Activated T-helper 2 cell treated with anti-CD3 and anti-CD28 coated beads, Interferon-gamma antibody, Interleukin-2, Interleukin-4, amounts not matched to agents 10 μg/mL and 5 μg/mL and 100 μg/mL, durations not matched to agents 14 hours and 24 hours and 36 hours (primary cell): ENCODE measurements at places on chromosomes 5 and 9.

DNA sequence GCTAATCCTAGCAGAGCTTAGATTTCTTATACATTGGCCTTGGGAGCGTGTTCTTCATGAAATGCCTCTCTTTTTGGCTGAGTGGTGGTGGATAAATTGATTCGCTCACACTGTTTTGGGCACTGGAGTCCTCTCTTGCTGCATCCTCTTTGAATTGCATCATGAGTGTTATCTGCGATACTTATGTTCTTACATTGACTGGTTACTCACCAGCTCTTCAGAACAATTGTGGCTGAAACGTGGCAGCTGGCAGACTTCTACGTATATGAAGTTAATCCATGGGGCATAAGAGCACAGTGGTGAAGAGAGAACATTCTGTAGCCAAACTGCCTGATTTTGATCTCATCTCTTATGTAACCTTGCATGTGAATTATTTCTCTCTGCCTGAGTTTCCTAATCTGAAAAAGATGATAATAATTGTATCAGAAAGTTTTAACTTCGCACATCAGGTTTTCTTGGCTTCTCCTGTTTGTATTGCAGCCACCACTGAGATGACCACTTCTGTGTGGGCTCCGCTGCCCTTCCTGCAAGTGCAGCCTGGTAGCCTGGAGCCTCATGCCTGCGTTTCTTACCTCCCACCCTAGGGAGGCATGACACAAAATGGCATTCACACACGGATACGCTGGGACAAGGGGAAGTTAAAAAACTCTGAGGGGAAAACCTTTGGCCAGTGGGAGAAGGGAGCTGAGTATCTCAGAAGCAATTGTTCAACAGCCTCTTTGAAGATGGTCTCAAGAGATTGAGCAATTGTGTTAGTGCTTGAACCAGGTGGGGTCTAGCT is 295.2 kb downstream of the ARHGAP26 start:
- DNase-seq: no peak

DNA sequence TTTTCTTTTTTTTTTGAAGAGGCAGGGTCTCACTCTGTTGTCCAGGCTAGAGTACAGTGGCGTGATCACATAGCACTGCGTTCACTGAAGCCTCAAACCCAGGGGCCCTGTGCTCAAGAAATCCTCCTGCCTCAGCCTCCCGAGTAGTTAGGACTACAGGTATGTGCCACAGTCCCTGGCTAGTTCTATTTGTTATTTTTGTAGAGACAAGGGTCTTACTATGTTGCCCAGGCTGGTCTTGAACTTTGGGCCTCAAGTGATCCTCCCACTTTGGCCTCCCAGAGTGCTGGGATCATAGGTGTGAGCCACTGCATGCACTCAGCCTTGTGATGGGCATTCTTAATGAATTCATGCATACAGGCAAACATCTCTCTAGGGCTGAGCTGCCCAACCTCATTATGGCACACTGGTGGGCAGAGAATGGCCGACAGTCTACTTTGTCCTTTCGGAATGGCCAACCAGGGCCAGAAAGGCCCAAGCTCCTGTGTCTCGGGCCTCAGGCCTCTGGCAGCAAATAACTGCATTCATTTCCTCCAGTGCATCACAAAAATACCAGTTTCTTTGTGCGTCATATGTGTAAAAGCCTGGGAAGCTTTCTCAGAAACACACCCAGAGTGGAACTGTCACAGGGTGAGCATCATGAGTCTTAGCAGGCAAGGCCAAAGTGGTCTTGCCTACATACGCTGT is 27.2 kb downstream of the ANXA6 start:
- DNase-seq: no peak

- DNase-seq: no peak
Measured at GRCh38 chr5:152151113-152151512, 226.5 kb upstream of the GLRA1 start.

- DNase-seq: no peak
Measured at GRCh38 chr5:122401976-122402725, 90.1 kb downstream of the SNCAIP start.

DNA sequence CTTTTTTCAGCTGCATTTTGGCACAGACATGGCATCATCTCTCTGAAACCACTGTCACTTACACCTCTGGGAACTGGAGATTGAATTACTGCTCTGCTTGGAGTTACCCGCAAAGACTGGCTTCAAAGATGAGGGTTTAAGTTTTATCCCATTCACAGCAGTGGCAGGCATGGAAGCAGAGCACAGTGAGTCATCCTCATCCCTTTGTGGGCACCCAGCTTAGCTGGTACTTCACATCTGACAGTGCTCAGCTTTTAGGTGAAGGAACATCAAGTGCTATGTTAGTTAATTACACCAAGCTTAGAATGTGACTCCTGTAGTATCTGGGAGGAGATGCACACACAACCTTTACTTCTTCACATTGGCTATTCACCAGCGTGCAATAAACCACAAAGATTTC is 24.8 kb upstream of the ALDH1A1 start:
- DNase-seq: no peak

DNA sequence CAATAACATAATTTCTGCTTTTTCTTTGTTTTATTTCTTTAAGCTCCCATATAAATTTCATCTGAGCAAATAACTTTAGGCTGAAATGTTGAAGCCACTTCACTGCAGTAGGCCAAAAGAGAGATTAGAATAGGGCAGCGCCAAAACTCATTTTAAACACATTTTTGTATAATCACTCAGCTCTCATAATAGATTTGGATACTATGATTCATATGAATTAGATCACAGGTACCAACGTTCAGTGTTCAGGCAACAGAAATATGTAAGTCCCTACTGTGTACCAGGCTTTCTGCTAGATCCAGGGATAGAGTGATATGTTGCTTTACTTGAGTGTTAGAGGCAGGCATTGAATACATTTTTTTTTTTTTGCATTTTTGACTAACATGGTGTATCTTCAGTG is 370.5 kb downstream of the PTPRD start:
- DNase-seq: no peak

- no peak for DNase-seq
Measured at GRCh38 chr5:127112347-127112864, 39.1 kb upstream of the C5orf63 start.

- no peak for DNase-seq
Measured at GRCh38 chr5:11683666-11684065, 220.6 kb downstream of the CTNND2 start.

DNA sequence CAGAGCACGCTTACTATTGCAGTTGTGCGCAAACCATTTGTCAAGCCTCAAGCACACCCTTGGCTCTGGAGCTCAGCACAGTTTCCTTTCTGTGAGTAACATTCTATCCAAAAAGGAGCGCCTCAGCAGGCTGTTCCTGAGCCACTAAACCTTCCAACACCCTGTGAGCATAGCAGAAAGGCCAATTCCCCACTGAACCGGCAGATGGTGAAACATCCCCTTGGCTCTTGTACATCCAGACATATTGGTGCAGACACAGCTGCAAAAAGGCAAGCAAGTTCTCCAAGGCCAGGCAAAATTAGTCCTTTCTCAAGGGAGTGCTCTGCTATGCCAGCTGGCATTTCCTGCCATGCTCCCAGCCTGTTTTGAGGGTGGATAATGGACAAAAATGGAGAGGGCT is 44.1 kb upstream of the CEMIP2 start:
- no peak for DNase-seq

DNA sequence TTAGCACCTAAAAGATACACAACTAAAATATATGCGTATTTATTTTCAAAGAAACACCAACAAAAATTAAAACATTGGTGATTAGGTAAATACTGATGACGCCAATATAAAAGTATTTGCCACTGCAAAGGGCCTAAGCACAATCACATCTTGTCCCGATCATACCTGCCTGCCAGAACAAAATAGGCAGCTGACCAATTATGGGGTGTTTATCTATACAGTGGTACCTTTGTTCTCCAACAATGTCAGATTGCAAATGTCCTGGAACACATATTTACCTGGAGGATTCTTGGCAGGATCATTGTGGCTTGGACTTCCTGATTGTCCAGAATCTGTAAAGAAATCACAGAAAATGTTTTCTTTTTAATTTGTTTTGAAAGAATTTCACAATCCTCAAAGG is 134.5 kb downstream of the NFIB start:
- DNase-seq: no peak

GRCh38 chr5:132277256-132277655 is 16.9 kb upstream of the SLC22A4 start:
- no peak for DNase-seq

DNA sequence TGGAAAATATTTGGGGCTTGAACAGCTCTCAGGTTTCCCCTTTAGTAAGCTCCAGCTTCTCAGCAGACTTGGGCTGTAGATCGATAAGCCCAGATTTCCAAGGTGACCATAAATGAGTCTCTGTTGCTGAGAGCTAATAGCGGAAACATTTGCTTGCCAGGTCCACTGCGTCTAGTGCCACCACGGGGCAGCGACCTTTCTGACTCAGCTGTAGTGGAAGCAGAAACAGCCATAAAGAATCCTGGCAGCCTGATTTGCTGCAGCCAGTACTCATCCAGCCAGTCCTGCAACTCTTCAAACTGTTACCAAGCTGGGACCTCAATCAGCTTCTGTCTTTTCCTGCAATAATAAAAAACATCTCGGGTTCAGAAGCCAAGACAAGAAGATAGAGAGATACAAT is 241.7 kb downstream of the DOCK8 start:
- no peak for DNase-seq

DNA sequence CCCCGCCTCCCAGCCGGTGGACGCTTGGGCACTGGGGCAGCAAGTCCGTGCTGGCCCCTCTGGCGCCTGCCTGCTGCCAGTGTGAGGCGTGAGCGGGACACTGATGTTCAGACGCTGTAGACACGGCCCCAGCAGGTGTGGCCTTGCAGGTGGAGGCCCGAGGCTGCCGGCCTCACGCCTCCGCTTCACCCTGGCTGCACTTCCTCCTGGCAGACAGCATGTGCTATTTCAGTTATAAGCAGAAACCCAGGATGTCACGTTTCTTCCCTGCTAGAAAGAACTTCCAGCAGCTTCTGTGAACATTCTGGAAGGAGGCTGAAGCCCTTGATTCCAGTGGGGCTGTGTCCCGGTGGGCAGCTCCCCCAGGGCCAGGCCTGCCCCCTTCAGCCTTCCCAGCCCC is 114.8 kb upstream of the FCN2 start:
- DNase-seq: no peak

DNA sequence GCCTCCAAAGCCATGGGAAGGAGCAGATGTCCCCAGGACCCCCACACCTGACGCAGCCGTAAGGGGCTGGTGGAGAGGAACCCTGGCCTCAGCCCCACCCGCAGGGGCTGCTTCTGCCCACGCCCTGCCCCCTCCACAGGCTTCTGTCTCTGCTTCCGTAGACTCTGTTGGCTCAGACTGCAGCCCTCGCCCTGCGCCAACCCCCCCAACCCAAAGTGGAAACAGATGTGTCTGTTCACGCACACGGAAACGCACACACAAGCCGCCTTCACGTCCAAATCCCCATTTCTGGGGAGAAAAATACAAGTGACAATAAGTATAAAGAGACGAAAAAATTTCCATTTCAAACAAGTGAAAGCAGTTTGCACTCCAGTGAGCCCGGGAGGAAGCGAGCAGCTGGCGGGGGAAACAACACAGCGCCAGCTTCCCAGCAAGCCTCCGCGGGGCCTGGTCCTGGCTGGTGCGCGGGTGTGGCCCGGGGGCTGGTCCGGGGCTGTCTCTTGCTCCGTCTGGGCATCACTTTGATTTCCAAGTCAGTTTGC is 32.6 kb upstream of the RXRA start:
- DNase-seq: no peak

- DNase-seq: no peak
Measured at GRCh38 chr5:6774721-6775204, 61.5 kb downstream of the TENT4A start.

DNA sequence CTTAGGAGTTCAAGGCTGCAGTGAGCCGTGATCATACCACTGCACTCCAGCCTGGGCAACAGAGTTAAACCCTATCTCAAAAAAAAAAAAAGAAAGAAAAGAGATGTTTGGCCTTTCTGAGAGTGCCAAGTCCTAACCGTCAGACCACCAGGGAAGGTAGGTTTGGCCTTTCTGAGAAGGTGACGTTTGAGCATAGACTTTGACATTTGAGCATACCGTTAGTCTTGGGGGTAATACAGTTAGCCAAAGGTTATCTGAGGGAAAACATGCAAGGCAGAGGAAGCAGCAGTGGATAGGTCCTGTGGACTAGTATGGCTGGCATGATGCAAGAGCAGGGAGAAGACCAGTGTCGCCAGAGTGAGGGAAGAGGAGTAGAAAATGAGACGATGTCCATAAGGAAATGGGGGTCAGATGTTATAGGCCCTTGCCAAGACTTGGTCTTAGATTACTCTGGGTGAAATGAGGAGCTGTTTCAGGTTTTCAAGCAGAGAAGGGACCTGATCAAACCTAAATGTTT is 50.2 kb downstream of the HSDL2 start:
- no peak for DNase-seq

DNA sequence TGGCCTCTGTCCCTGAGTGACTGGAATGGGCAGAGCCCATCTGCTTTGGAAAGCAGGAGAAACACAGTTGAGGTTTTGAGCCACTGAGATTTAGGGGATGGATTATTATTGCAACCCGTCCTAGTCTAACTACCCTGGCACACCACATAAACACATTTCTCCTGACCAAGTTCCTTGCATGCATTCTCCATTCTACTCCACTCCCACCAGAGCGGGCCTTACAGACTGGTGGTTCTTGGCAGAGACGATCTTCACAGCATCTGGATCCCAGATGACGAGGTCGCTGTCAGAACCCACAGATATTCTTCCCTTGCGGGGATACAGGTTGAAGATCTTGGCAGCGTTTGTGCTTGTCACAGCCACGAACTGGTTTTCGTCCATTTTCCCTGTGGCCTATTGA is 111.0 kb downstream of the DPYSL3 start:
- DNase-seq: no peak

- no peak for DNase-seq
Measured at GRCh38 chr5:74892921-74893320, 26.7 kb upstream of the FAM169A start.

GRCh38 chr9:79007701-79008483 is 563.9 kb upstream of the TLE4 start:
- no peak for DNase-seq

- no peak for DNase-seq
Measured at GRCh38 chr9:125549039-125549438, 158.0 kb downstream of the MAPKAP1 start.

- no peak for DNase-seq
Measured at GRCh38 chr5:145158730-145159129, 676.4 kb downstream of the PRELID2 start.

- DNase-seq: no peak
Measured at GRCh38 chr5:168055141-168055683, 236.2 kb upstream of the WWC1 start.

DNA sequence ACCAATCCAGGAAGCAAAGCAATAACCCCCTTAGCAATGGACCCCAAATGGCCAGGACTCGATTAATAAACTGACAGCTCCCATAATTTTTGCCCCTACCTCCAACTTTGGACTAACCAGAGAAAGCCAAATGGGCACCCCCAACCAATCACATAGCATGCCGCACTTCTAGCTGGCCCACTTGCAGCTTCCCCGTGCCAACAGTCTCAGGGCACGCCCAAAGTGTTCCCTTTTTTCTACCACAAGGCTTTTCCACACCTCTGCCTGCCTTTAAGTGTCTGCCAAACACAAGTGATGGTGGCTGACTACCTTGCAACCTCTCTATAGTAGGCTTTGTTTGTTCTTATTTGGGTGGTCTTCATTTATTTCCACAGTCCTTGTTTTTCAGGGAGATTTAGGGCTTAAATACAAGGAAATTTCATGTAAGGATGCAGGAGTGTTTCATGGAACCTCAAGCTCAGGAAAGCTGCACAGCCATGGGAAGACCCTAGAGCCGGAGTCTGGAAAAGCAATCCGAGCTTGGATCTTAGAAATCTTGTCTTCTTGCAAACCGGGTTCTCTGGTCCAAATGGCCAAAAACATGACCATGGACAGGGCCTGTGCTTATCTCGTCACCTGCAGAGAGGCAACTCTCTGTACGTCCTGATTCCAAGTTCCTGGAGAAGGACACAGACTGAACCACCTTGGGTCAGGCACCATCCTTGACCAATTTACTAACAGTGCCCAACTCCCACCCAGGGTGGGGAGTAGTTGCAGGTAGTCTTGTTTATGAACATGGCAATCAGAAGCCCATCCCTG is 89.2 kb downstream of the THBS4 start:
- no peak for DNase-seq
